Fibroblast of lung (primary cell): ENCODE measurements at places on chromosomes 7 and 10.
A peak's percentile ranks its signal among the peaks of the same experiment; 100 is the strongest.

- H3K4me1 ChIP-seq = peaks cover 28% of the 10 kb centered on the region
- H3K36me3 ChIP-seq = peaks cover 11% of the 10 kb centered on the region
- H3K27ac ChIP-seq = peak overlapping the region; percentile 94
- peak overlapping the region; percentile 84 for H3K4me3 ChIP-seq
- no peaks in the 10 kb centered on the region for H3K27me3 ChIP-seq
These were observed 1.1 kb downstream of the TRIM8 start for GRCh38 chr10:102645388-102645740.

DNA sequence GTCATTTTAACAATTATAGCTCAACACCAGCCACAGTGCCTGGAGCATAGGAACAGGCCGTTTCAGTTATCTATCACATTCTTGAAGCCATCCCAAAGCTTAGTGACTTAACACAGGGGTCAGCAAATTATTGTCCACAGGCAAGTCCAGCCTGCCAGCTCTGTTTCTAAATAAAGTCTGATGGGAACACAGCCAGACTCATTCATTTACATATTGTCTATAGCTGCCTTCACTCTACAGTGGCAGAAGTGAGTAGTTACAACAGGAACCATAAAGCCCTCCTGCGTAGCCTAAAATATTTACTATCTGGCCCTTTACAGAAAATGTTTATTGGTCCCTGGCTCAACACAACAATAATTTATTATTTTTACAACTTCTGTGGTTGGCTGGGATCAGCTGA lies 407.5 kb upstream of the AUTS2 start:
- H3K27ac ChIP-seq = no peak overlapping the region
- DNase-seq = no peak
- H3K4me3 ChIP-seq = no peak overlapping the region
- H3K36me3 ChIP-seq = no peaks in the 10 kb centered on the region

GRCh38 chr10:28570598-28570997 lies 37.7 kb downstream of the WAC start:
- H3K4me3 ChIP-seq = no peak overlapping the region
- H3K27ac ChIP-seq = no peak overlapping the region

DNA sequence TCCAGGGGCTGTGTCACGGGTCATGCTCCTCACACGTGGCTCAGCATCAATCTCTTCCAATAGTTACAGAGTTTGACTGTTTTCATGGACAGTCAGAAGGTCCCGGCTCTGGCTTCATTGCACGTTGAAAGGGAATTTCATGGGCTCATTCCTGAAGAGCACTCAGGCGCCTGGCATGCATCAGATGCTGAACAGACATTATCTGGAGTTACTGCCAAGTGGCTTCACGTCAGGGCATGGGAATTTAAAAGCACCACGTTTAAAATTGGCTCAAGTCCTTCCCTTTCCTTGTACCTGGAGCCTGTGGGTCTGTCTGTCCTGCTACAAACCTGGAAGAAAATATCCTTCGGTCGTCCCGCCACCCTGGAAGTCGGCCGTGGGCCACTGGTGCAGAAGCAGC lies 50.4 kb downstream of the CFAP46 start:
- H3K27ac ChIP-seq = no peak overlapping the region
- no peak for DNase-seq
- H3K4me3 ChIP-seq = no peak overlapping the region
- no peaks in the 10 kb centered on the region for H3K4me1 ChIP-seq
- H3K27me3 ChIP-seq = no peaks in the 10 kb centered on the region
- no peaks in the 10 kb centered on the region for H3K36me3 ChIP-seq

DNA sequence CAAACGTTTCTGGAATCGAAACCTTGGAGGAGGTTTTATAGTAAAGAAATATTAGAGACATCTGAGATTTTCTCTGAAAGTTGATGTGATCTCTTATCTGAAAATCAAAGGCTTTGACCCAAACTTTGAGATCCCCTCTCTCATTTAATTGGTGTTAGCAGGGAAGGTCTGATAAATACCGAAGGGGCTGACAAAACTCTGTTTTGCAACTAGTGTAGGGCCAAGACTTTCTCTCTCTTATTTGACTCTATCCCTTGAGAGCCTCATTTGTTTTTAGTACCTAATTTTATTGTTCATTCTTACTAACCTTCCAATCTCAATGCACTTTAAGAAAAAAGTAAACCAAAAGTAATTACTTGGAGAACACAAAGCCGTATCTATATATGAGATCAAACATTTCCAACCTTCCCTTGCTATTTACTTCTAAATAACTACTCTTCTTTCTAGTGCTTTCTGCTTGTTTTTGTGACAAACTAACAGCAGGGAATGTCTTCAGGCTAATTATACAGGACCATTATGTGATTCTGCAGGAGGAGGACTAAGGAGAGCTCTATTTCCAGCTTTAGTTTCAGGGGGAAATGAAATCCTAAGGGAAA lies 33.4 kb upstream of the NPVF start:
- DNase-seq = no peak
- H3K4me1 ChIP-seq = no peaks in the 10 kb centered on the region
- H3K4me3 ChIP-seq = peak overlapping the region; percentile 8
- no peaks in the 10 kb centered on the region for H3K27me3 ChIP-seq

DNA sequence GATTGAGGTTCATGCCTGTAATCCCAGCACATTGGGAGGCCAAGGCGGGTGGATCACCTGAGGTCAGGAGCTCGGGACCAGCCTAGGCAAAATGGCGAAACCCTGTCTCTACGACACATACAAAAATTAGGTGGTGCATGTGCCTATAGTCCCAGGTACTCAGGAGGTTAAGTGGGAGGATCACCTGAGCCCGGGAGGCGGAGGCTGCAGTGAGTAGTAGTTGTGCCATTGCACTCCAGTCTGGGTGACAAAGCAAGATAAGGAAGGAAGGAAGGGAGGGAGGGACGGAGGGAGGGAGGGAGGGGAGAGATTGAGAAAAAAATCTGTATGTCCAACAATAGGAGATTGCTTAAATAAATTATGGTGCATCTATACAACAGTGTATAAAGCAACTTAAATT lies 13.2 kb downstream of the TLL2 start:
- H3K36me3 ChIP-seq = no peaks in the 10 kb centered on the region
- no peak overlapping the region for H3K4me3 ChIP-seq
- no peaks in the 10 kb centered on the region for H3K4me1 ChIP-seq
- H3K27me3 ChIP-seq = no peaks in the 10 kb centered on the region
- H3K27ac ChIP-seq = no peak overlapping the region

GRCh38 chr7:128944487-128945236 lies 6.9 kb downstream of the IRF5 start:
- H3K27me3 ChIP-seq = peaks cover 3% of the 10 kb centered on the region
- no peaks in the 10 kb centered on the region for H3K36me3 ChIP-seq
- DNase-seq = no peak
- no peak overlapping the region for H3K27ac ChIP-seq
- no peak overlapping the region for H3K4me3 ChIP-seq
- no peaks in the 10 kb centered on the region for H3K4me1 ChIP-seq

- H3K4me1 ChIP-seq = peaks cover 11% of the 10 kb centered on the region
- no peak overlapping the region for H3K4me3 ChIP-seq
- H3K36me3 ChIP-seq = no peaks in the 10 kb centered on the region
- no peaks in the 10 kb centered on the region for H3K27me3 ChIP-seq
- peak overlapping the region; percentile 41 for H3K27ac ChIP-seq
These were observed 42.9 kb downstream of the MKLN1 start for GRCh38 chr7:131370523-131370968.

DNA sequence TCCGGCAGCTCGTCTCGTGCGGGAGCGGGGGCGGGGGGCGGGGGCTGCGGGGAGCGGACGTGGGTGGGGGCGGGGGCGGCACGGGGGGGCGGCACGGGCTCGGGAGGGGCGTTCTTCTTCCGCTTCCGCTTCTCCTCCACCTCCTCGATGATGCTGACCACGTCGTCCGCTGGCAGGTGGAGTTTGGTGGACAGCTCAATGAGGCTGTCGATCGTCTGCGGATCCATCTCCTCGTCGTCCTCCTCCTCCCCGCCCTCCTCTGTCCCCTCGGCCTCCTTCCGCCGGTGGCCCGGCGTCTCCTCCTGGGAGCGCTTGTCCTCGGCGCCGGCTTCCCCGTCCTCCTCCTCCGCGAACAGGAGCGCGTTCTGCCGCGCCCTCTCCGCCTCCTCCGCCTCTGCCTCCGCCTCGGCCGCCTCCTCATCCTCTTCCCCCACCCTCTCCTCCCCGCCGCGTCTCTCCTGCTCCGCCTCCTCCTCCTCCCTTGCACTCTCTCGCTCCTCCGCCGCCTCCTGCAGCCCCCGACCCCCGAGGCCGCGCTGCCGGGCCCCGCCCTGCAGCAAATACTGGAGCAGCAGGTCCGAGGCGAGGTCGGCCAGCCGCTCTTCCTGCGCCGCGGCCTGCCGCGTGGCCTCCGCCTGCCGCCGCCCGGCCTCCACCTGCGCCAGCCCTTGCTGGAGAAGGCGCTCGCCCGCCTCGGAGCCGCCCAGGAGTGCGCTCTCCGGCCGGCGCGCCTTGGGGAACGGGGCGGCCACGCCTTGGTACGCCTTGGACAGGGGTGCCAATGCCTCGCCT lies 1.9 kb downstream of the VGF start:
- H3K27me3 ChIP-seq = peaks cover 27% of the 10 kb centered on the region
- no peak overlapping the region for H3K27ac ChIP-seq
- H3K4me3 ChIP-seq = peak overlapping the region; percentile 29
- no peak for DNase-seq

DNA sequence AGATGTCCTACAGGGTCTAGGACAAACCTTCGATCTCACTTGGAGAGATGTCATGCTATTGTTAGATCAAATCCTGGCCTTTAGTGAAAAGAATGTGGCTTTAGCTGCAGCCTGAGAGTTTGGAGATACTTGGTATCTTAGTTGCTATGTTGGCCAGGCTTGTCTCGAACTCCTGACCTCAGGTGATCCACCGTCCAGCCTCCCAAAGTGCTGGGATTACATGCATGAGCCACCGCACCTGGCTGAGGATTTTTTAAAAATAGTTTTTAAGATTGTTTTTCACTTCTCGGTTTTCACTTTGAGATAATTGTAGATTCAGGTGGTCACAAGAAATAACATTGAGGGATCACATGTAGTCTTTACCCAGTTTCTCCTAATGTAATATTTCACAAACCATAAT lies 738.3 kb upstream of the POM121L12 start:
- H3K27ac ChIP-seq = no peak overlapping the region
- no peak for DNase-seq
- H3K4me3 ChIP-seq = no peak overlapping the region
- no peaks in the 10 kb centered on the region for H3K36me3 ChIP-seq
- no peaks in the 10 kb centered on the region for H3K4me1 ChIP-seq

GRCh38 chr7:140611641-140612040 lies 29.0 kb downstream of the DENND2A start:
- peak; percentile 84 for DNase-seq
- no peak overlapping the region for H3K27ac ChIP-seq
- H3K4me1 ChIP-seq = peaks cover 22% of the 10 kb centered on the region
- no peak overlapping the region for H3K4me3 ChIP-seq

DNA sequence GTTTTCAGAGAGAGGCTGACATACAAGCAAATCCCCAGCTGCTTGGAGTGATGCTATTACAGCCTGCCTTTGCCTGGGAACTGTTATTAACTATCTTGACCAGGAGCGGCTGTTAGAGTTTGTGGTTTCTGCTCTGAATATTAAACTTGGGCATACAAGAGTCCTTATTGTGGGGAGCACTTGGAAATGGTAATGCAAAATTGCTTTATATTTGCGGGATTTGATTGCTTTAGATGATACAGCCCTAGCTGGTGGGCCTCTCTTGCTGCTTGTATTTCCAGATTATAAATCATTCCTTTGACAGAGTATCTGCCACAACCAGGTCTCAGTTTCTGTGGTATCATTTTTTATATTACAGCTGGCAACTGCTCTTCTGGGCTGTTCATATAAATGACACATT lies 101.9 kb upstream of the FAM204A start:
- DNase-seq = no peak
- no peaks in the 10 kb centered on the region for H3K4me1 ChIP-seq
- H3K4me3 ChIP-seq = no peak overlapping the region

DNA sequence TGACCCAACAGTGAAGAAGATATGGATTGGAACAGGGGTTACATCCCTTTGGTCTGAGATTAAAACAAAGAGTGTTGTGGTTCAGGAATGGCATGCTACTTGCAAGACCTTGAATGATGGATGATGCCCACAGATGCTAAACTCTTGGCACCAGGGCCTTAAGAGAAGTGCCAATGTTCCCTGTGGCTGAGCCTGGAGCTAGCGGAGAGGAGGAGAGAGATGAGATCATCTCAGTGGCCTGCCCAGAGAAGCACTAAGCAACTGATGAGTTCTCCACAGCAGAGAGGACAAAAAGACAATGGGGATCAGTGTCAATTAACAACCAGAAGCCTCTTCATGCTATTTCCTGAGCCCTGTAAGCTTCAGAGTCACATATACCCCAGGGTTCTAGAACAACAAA lies 97.8 kb downstream of the ELAPOR2 start:
- DNase-seq = no peak
- H3K36me3 ChIP-seq = no peaks in the 10 kb centered on the region
- H3K27me3 ChIP-seq = no peaks in the 10 kb centered on the region

DNA sequence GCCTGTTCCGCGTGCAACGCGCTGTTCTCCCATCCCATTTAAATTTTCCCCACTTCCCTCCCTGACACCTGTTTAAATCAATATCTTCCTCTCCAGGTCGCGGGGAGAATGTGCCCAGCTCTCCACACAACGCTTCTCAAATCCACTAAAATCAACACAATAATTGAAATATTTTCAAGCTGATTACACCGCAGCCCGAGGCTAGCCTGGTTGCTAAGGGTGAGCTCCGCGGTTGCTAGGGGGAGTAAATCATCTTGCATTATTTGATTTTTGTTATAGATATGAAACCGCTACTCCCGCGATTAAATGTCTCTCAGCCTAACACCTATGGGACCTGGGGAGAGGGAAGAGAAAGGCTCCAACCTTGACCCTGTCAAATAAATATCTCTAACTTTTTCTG lies 36.2 kb downstream of the UNCX start:
- H3K27ac ChIP-seq = no peak overlapping the region
- no peak overlapping the region for H3K4me3 ChIP-seq
- DNase-seq = no peak
- H3K27me3 ChIP-seq = peaks cover 5% of the 10 kb centered on the region

DNA sequence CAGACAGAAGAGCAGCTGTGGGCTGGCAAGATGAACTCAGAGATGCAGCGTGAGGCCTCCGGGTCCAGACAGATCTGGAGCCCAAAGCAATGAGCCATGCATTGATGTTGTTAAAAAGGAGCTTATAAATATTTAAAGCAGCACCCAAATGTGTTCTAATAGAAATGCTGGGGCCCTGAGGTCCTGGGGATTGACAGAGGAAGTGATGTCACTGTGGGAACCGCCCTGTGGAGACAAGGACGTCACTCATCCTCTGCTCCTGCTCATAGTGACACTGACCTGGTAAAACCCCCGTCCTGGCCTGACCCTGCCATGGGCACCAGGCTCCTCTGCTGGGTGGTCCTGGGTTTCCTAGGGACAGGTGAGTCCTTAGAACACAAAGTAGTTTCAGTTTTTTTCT lies 197.0 kb upstream of the PRSS58 start:
- no peak overlapping the region for H3K4me3 ChIP-seq
- no peak overlapping the region for H3K27ac ChIP-seq
- no peaks in the 10 kb centered on the region for H3K27me3 ChIP-seq
- no peaks in the 10 kb centered on the region for H3K36me3 ChIP-seq

GRCh38 chr7:37916673-37917660 lies at the start of gene SFRP4:
Gene SFRP4 (minus strand): TSS chr7:37916817. CDS start chr7:37916537, 280 bp downstream.
- no peaks in the 10 kb centered on the region for H3K36me3 ChIP-seq
- DNase-seq = peak; percentile 58
- H3K27me3 ChIP-seq = peaks cover 11% of the 10 kb centered on the region
- H3K4me3 ChIP-seq = peak within 1 kb of the TSS; percentile 60
